ENCODE measurements at places on chromosomes 12 and 14.

GRCh38 chr14:96717116-96717515 lies 80.1 kb upstream of the VRK1 start:
- DNase-seq, result no peak

GRCh38 chr14:72075649-72076334 lies 143.6 kb downstream of the RGS6 start:
- DNase-seq, result no peak

DNA sequence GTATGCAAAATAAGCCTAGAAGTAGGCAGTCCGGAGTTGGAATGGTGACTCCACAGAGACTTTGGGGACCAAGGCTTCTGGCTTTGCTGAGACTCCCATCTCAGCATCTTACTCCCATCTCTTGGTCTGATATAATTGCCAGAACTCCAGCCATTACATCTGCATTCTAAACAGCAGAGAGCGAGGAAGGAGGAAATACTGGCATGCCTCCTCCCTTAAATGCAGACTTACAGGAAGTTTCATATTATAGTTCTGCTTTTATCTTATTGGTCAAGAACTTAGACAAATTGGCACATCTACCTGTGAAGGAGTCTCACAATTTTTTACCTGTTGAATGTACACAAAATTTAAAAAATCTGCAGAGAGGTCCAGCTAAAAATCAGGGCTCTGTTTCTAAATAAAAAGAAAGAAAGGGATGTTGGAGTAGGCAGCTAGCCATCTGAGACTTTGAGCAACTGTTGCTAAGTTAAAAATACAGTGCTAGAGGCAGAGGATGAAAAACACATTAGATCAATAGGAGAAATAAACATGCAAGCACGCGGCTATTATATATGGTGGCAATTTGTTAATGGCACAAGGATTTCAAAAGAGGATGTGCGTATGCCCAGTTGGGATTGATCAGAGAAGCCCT lies 209.9 kb upstream of the HMGA2 start:
- no peak for DNase-seq

DNA sequence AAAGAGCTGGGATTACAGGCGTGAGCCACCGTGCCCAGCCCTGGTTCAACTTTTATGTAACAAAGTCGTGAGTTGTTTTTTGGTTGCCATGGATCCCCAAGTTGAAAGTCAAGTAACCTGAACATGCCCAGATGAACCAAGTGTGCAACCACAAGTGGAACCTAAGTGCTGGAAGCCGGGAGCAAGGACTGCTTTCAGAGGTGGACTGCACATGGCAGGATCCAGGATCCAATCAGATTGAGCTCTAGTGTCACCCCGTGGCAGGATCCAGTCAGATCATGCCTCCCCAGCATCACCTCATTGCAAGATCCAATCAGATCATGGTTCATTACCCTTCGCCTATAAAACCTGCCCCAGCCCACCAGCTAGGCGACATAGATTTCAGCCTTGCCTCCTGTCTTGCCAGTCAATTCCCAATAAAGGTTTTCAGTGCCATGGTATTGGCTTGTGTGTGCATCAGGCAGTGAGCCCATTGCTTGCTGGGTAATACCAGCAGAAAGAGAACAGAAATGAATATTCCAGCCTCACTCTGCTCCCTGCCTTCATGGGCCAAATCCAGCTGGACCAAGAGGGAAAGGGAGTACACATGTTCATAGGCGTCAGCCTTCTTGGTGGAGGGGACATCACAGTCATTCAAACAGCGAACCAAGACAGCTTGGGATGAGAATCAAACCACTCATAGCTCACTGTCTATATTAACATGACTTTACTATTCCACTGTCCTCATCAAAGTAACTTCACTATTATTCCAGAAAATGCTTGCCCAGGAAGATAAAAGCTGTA lies 43.6 kb upstream of the VASH1 start:
- DNase-seq, result no peak

GRCh38 chr14:103562429-103563225 lies at the start of the genes BAG5 and COA8:
TSS of gene BAG5 (minus strand) at chr14:103562657. CDS start at chr14:103561164, 1,493 bp downstream.
TSS of gene COA8 (plus strand) at chr14:103562960. CDS start at chr14:103563002, 42 bp downstream.
- peak; percentile 41 for DNase-seq

- DNase-seq, result peak; percentile 82
Observed at GRCh38 chr12:16349131-16349460, 1.7 kb downstream of the MGST1 start.

- DNase-seq, result no peak
Observed at GRCh38 chr12:86379337-86379736, 123.1 kb upstream of the MGAT4C start.

- no peak for DNase-seq
Observed at GRCh38 chr12:116794725-116795124, 56.6 kb downstream of the RNFT2 start.

DNA sequence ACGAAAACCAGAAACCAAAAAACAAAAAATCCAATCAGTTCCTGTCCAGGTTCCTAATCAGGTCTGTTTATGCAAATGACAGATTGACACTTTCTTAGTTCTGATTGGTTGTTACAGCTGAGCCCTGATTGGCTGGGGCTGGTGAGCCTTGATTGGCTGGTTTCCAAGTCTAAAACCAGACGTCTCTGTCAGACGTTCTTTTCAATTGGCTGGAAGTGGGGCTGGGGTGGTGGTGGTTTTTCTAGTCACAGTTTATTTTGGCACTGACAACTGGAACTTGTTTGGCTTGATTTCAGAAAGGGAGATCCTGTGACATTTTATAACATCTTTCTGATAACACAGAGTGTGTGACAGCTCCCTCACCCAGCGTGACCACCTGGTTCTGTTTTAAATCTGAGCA lies 36.1 kb upstream of the PRICKLE1 start:
- no peak for DNase-seq

- DNase-seq, result no peak
Observed at GRCh38 chr14:99981806-99982205, 83.4 kb upstream of the EVL start.

- no peak for DNase-seq
Observed at GRCh38 chr12:130419116-130419515, 81.4 kb downstream of the PIWIL1 start.

DNA sequence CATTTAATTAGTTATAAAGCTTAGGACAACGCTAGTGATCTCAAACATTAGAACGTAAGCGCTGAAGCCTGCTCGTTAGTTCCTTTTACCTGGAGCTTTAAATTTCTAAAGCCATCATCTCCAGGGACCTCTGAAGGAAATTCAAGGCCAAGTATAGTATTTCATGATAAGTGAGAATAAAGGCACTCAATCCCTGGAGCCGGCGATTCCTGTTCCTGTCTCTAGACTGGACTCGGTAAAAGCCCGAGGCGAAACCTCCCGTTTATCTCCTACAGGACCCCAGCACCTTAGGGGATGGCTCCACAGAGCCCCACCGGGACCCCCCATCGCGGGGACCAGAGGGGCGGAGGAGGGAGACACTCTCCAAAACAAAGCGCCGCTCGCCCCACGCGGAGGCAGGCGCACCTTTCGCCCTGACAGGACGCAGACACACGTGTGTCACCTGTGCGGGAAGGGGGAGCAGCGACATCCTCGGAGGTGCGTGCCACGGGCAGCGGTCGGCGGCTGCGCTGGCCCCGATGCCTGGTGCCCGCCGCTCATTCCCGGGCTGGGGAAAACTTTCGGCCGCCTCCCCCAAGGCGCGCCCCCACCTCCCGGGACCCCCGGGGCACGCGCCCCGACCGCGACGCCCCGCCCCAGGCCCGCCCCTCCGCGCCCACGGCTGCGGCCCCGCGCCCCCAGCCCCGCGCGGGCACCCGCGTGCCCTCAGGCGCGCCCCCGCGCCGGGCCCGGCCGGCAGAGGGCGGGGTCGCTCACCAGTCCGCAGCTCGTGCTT lies 678 bp downstream of the RPS6KA5 start:
- DNase-seq, result no peak

DNA sequence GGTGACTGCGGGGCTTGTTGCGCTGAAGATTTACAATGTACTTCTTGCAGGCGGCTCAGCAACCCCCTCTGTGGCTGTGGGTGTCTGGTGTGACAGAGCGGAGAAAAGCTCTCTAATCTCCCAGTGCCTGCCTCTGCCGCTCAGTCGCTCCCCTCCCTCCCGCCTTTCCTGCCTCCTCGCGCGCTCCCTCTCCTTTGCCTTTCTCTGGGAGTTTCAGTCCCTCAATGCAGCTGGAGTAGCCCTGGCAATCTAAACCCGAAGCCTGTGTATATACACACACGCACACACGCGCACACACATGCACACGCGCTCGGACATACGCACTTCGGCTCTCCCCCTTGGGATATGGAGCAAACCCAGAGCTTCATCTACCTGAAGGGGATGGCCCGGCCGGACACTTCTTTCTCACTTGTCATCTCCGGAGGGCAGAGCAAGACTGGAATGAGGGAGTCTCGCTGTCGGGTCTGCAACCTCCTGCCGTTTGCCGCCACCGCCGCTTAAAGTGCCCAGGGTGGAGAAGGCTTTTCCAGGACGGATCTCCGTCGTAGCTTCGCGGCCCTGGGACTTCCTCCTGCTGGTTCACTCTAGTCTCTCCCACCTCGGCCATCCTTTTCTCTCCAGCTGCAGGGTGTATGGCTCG lies 599 bp upstream of the TRHDE start:
- no peak for DNase-seq

DNA sequence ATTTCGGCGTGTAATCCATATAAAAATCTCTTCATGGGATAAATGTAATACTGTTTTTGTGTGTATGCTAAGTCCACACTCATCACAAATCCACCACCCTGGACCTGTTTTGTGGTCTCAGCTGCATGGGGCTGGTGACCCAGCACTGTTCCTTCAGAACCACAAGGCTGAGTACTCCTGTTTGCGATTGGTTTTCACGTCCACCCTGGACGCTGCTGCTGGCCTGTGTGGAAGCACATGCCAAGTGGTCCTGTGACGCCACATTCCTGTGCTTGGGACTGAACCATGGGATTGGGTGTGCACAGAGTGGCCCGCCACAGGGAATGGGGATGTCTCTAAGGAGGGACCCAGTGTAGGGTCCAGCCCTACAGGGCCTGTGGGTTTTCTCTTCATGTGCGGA lies 4.3 kb downstream of the PUS1 start:
- no peak for DNase-seq

DNA sequence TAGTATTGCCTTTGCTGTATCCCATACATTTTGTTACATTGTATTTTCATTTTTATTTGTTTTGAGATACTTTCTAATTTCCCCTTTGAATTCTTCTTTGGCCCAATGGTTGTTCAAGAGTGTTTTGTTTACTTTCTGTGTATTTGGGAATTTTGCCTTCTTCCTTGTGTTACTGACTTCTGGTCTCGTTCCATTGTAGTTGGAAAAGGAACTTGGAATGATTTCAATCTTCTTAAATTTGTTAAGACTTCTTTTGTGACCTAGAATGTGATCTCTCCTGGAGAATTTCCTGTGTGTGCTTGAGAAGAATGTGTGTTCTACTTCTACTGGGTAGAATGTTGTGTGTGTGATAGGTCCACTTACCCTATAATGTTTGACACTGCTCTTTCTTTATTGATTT lies 304.4 kb upstream of the RTL1 start:
- no peak for DNase-seq

DNA sequence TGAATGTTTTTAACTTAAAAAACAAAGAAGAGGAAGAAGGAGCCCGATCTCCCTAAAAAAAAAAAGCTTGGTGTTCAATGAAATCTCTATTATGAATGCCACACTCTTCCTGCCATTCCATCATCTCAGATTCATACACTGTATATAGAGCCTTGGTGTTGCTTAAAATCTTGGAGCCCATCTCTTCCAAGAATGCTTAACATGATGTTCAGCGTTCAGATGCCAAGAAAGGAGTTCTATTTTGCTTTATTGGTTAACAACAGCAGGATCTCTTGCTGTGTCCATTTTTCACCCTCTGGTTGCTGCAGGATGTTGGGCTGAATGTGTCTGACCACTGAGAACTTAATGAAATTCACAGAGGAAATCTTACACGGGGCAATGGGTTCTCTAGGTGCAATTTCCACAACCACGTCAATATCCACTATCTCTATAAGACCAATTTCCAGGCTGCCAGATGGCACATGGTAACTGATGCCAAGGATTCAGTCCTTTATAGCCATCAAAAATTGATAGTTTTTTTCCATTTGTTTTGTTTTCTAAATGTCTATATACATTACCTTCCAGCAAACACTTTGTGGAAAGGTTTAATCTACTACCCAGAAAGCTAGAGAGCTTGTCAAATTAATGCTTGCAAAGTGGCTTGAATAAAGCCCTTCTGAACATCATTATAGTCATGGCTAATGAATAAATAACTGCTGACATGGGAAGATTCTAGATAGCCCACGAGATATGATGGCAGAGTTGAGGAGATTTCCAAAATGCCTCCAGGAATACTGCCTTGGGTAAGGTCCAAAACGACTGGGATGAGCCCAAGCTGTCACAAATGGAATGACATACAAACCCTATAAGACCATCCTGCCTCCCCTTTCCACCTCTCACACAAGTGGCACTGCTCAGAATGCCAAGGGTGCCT lies 26.5 kb downstream of the RERG start:
- no peak for DNase-seq

DNA sequence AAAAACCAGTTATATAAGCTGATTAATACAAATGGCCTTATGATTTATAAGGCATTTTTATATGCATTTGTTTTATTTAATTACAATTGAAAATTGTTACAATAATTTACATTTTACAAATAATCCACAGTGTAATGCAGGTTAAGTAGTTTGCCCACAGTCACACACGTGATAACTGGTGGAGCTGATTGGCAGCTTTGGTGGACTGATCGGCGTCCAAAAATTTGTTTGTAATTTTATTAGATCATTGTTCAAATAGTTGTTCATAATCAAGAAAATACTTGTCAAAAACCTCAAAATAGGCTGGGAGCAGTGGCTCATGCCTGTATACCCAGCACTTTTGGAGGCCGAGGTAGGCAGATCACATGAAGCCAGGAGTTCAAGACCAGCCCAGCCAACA lies 59.7 kb downstream of the AEBP2 start:
- no peak for DNase-seq

- no peak for DNase-seq
Observed at GRCh38 chr14:58907803-58908202, 270.0 kb downstream of the DACT1 start.
